ENCODE measurements at places on chromosomes 6 and 20.

DNA sequence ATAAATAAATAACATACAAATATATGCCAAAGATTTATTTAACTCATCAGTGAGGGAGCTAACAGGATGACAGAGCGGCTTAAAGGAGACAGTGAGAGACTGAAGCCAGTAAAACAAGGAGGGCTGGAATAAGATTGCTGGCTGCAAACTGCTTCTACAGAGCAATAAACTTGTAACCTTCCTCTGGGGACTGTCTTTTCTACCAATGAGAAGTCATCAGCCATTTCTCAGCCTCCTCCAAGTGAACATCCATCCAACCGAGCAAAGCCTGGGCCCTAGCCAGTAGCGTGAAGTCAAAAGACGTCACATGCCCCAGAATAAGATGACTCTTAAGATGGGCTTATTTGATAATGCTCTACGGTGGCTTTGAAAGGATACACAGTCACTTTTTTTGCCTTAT lies 42.5 kb downstream of the CPXM1 start:
- DNase-seq, result no peak

- DNase-seq, result no peak
Observed at GRCh38 chr6:169171951-169172350, 81.7 kb downstream of the THBS2 start.

GRCh38 chr6:150250826-150251225 lies 108.0 kb downstream of the PPP1R14C start:
- no peak for DNase-seq

DNA sequence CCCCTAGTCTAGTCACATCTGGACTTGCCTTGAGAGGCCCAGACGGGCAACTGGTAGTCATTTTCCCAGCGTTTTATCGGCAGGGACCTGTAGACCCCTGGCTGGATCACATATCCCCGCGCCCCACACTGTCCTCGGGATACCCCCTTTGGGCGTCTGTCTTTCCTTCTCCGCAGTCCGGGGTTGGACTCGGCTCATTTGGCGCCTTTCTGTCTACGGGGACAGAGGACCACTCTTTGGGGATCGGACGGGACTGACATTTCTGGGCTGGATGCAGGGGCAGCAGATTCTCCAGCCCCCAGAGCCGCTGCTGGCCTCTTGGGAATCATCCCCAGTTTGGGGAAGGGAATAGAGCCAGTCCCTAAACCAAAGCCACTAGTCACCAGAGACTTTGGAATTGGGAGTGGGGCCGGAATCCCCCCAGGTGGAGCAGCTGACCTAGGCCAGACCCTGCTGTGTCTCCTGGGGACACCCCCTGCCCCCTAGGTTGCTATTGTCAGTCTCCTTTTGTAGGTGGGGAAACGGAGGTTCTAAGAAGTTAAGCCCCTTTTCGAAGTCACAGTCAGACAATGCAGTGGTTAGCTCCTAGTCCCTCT lies 734 bp downstream of the FAM110A start:
- no peak for DNase-seq
